ENCODE measurements at places on chromosomes 3 and 15.

GRCh38 chr3:25548836-25549235 lies 115.9 kb downstream of the TOP2B start:
- no peak for DNase-seq

- no peak for DNase-seq
These were observed 274.7 kb downstream of the FOXP1 start for GRCh38 chr3:71308836-71309235.

DNA sequence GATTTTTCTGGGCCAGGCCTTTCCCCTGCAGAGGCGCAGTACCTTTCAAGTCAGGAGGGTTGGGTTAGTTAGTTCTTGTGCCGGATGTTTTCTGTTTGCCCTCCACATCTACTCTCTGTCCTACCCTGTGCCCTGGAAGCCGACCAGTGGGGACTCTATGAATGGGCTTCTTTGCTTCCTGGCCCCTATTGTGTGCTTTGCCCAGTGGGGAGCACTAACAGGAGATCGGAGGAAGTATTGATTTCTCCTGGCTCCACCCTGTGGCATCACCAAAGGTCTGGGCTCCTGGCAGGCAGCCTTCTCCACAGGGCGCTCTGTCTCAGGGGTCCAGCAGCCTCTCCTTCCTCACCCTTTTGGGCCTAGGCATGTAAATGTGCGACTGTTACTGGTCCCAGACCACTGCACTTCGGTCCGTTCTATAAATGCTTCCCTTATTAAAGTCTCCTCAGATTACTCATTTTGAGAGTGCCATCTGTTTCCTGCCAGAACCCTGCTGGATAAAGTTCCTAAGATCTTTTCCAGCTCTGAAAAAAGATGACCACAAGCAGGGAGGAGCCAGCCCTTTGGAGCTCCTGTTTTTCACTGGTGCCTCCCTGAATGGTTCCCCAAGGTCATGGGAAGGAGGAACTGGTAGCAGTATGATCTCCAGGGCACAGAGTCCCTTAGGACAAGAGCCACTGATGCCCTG lies 44.5 kb downstream of the CTDSPL start:
- no peak for DNase-seq

DNA sequence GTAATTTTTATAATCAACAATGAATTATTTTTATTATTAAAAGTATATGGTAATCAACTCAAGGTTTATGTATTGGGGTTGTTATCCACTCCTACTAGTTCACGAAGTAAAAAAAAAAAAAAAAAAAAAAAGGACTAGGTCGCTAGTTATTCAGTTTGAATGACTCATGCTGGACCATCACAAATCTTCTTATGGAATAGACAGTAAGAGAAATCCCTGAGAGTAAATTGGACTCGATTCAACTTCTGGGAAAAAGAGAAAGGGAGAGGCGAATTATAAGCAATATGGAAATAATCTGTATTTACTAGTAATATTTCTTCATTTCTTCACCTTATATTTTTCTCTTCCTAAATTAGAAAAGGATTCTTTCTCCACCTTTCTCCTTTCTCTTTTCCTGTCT lies 2.0 kb downstream of the MYEF2 start:
- DNase-seq, result peak; percentile 49

DNA sequence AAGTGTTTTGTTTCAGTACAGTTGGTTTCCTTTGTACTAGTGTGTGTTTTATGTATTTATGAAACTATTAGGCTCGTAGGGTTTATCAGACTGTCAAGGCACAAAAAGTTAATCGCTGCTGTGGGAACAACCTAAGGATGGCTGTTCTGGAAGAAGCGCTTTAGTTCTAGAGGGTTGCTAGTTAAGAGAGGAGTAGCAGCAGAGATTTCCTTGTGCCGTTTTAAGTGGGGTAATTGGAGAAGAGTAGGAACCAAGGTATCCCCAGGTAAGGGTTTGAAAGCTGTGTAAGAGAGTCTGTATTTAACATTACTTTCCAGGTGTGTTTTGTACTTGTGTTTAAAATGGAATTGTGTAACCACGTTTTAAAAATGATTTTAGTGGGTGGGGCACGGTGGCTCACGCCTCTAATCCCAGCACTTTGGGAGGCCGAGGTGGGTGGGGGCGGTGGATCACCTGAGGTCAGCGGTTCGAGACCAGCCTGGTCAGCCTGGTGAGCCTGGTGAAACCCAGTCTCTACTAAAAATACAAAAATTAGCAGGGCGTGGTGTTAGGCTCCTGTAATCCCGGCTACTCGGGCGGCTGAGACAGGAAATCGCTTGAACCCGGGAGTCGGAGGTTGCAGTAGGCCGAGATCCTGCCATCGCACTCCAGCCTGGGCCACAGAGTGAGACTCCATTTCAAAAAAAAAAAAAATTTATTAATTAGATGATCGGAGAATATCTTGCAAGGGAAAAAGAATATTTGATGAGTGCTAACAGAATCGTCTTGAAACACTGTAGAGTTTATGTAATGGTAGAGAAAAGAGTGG lies 2.6 kb downstream of the MORF4L1 start:
- DNase-seq, result no peak

DNA sequence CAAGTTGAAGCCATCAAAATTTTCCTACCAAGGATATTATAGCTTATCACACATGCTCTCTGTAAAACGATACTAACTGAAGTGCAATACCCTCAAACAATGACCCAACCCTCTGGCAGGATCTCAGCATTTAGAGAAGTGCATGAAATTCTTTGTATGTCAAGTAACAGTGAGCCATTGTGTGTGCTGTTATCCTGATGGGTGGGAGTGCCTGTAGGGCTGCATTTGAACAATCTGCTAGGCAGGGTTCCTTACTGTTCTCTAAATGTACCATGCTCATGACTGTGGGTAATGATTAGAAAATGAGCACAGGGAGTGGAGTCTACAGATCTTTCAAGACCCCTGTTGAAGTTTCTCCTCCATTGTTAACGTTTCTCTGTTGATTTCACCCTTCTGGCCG lies 398.1 kb downstream of the NSUN3 start:
- no peak for DNase-seq

DNA sequence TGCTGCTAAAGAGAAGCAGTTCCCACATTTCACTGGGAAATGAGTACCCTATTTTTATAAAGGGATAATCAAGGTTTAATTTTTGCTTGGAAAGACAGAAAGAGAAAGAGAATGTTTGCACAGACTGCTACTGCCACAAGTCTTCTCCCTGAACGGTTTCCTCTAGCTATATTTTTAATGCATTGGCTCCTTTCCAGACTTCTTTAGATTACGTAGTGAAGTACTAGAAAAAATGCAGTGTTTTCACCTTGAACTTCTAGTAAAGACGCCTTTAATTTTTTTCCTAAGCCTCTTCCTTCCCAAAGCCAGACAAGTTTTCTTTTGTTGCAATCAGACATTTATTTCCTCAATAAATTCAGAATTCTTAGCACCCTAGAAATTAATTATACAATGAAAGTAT lies 248.3 kb upstream of the CCDC54 start:
- no peak for DNase-seq

- no peak for DNase-seq
These were observed 7.3 kb upstream of the BCL2A1 start for GRCh38 chr15:79978260-79978654.

DNA sequence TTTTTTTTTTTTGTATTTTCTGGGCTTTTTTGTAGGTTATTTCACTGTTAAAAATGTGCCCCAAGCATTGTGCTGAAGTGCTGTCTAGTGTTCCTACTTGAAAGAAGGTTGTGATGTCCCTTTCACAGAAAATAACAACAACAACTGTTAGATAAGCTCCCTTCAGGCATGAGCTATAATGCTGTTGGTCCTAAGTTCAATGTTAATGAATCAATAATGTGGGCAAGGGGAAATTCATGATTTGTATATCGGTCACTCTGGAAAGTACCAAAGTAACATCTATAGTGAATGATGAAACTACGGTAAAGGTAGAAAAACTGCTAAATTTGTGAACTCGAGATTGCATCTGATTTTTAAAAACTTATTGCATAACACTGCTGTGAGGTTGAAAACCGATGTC lies 539.4 kb downstream of the CADM2 start:
- no peak for DNase-seq

DNA sequence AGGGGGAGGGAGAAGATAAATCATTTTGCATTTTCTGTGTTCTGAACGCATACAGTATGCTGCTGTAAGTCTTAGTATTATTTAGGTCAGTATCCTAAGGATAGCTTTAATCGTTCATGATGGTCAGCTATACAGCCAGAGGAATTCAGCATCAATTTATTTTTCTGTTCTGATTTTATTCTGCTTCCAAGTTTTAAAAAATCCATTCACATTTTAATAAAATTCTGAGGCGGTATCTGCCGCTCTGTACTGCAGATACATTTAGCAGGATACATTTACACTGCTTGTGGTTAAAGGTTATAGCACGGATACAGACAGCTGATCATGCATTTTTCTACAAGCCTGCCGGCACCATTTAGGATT lies 17.8 kb downstream of the ZBTB38 start:
- DNase-seq, result no peak

DNA sequence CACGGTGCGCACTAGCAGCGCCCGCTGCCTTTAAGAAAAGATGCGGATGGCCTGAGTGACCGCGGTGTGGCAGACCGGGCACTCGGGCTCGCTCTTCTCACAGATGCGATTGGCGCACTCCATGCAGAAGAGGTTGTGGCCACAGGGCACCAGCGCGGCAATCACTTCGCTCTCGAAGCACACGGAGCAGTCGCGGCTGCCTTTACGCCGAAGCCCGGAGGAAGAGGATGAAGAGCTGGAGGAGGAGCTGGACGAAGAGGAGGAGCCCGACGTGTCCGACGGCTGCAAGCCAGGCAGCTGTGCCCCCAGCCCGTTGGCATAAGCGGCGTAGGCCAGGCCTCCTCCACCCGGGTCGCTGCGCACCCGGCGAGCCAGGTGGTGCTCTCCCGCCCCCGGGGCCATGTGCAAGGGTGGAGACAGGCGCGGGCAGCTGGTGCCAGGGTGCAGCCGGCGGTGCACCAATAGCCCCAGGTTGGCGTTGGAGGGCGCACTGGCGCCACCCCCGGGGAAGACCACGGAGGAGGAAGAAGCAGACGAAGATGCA lies 2.6 kb downstream of the MEX3B start:
- DNase-seq, result no peak

DNA sequence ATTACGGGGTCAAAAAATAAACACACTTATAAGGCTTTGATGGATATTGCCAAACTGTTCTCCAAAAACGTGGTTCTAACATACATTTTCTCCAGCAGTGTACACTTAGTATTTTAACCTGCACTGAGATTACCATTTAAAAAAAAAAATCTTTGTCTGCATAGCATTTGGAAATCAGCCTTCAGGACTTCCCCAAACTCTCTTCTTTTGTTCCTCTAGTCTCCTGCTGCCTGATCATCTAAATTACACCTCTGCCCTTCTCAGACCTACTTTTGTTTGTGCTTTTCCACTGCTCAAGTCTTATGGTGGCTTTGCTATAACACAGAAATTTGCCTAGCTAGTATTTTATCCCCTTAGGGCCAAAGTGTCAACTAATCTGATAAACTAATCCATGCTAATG lies 3.8 kb downstream of the NCEH1 start:
- DNase-seq, result no peak

DNA sequence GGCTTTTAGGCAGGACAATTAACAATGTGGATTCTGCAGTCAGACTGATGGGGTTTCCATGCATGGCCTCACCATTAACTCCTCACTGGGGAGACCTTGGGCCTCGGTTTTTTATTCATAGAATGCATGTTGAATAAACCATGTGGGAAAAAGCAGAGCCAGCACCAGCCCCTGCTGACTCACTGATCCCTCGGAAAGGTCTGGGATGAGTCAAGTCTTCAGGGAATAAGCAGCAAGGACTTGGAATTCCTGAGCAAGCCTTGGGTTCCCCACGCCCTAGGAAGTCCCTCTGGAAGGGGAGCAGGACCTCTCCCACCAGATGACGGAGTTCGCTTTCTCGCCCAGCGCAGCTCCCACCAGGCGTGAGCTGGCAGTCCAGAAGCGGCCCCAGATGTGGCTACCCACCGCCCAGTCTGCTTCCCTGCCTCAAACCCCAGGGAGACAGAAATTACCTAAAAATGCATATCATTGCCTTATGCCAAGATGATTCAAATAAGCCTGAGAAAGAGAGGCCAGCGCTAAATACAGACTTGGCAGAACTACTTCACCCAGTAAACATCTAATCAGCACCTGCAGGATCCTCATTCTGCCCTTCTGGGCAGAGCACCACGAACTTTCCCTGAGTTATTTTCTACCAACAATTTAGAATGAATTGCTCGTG lies 45.4 kb downstream of the BTD start:
- DNase-seq, result peak; percentile 99

GRCh38 chr3:190058521-190059241 lies 62.0 kb downstream of the P3H2 start:
- no peak for DNase-seq

DNA sequence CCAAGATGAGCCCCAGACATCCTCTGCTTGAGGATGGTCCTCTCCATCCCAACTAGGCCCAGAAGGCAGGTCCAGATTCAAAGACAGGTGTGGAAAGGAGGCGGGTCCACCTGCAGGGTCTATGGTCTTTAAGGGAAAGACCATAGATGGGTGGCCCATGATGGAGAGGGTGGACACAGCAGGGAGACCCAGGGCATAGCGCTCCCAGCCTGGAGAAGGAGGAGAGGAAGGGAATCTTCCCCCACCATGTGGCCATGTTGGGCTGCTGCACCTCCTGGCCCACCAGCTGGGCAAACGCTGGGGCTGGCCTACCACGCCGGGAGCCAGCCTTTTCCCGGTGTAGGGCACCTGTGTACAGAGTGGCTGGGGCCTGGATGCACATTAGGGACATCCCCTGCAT lies 265.2 kb upstream of the TLE3 start:
- peak; percentile 21 for DNase-seq

DNA sequence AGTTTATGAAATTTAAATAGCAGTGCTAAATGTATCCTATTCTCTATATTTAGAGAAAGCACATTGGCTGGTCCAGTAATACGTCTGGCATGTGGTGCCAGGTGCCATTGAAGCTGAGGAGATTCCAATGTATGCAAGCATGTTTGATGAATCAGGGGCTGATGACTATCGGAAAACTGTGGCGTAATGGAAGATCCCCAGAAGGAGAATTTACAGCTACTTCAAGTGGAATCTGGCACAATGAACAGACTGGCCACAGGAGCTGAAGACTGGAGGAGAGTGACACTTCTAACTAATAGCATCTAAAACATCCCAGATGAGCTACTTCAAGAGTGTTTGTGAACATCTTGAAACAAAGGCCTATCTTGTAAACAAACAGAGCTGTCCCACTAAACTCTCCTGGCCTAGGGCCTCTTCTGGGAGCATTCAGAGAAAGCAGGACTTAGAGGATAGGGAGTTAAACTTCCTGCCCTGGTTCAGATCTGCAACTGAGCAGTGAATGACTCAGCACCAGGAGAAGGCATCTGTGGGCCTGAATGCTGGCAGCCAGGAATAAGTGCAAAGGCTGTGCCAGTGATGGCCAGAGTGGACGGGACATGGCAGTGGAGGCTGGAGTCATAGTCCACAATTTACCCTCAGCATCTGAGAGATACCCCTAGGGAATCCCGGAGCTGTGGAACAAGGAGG lies 15.2 kb upstream of the ACTC1 start:
- DNase-seq, result peak; percentile 81

GRCh38 chr3:33385423-33385822 lies 54.8 kb downstream of the UBP1 start:
- DNase-seq, result no peak

DNA sequence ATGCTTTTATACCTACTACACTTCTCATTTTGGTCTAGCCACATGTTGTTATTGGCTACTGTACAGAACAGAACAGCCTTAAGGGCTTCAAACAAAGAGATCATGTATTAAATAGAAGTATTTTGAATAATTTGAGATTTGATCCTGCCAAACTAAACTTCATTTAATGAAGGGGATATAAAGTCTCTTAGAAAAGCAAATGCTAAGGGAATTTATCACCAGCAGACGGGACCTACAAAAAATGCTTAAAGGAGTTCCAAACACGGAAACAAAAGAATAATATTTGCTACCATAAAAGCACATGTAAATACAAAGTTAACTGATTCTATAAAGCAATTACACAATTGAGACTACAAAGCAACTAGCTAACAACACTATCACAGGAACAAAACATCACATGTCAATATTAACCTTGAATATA lies 23.6 kb upstream of the FMN1 start:
- no peak for DNase-seq

Measured in NCI-H226 (cell line).